ENCODE measurements at places on chromosomes 16 and 17. TPM values are rescaled to one million over a fixed set of nuclear protein-coding genes. Genes with fewer than 3 reads are reported as not detected.

The CNGB1 gene
- polyA plus RNA-seq, result not detected

The FOXC2 gene
- polyA plus RNA-seq, result 0.14 TPM

The NXPH3 gene
- polyA plus RNA-seq, result 0.30 TPM

The CDRT15 gene
- 0.40 TPM for polyA plus RNA-seq

The PTX4 gene
- polyA plus RNA-seq, result not detected

The MYH3 gene
- polyA plus RNA-seq, result 0.73 TPM

The HBZ gene
- 0.39 TPM for polyA plus RNA-seq

The SNAI3 gene
- polyA plus RNA-seq, result 10.0 TPM

The HBA1 gene
- 3.4 TPM for polyA plus RNA-seq

The KIF22 gene
- polyA plus RNA-seq, result 110 TPM

The ZSCAN10 gene
- 220 TPM for polyA plus RNA-seq

Measured in GM23338 (cell line).